ENCODE measurements at places on chromosomes 16 and 17.

DNA sequence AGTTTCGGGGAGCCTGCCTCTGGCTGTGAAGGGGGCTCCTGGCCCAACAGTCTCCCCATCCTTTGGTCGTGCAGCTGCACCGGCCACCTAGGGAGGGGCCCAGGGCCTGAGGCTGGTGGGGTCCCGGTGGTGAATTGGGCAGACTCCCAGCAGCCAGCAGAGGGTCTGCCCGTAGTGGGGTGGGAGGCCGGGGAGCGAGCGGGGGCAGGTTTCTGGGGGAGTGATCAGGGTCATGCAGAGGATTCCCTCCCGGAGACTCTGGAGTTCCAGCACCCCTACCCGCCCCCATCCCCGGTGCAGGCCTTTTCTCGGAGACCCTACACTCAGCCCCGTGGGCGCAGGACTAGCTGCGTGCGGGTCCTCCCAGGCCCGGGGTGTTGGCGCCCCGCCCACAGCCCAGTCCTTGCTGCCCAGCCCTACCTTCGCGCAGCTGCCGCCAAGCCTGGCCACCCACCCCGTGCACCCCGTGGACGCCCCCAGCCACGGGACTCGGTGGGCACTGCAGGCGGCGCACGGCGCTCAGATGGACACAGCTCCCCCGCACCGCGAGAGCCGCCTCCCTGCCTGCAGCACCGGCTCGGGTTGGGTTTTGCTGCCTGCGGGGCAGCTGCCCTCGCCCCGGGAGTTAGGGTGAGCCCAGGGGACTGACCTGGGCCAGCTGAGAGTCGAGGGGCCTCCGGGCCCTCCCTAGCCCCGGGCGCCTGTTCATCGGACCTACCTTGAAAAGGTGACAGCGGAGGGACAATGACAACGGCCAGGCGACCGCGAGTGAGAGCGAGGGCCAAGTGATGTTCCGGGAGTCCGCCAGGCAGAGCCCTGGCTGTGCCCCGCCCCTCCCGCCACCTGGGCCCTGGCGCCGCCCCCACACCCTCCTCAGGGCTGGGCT, at the start of gene GNG13:
Gene GNG13, minus strand, starts transcription at position 787 of the 886 bp plus-strand sequence. CDS start 1,657 bp downstream, outside the sequence.
- DNase-seq = no peak

DNA sequence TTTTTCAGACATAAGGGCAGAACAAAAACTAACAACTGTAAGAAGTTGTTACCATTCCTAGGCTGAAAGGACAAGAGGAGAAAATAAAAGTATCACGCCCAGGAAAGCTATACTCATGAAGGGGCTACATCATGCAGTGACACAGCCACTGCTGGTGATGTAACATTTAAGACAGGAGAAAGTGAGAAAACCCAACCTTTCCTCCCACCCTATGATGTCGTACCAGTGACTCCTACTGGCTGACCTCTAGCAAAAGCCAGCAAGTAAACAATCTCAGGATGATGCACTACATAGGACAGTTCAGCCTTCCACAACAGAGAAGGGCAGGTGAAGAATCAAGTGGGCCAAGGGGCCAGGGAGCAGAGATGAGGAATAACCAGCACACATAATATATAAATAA, 14.0 kb upstream of the OR1E2 start:
- no peak for DNase-seq

DNA sequence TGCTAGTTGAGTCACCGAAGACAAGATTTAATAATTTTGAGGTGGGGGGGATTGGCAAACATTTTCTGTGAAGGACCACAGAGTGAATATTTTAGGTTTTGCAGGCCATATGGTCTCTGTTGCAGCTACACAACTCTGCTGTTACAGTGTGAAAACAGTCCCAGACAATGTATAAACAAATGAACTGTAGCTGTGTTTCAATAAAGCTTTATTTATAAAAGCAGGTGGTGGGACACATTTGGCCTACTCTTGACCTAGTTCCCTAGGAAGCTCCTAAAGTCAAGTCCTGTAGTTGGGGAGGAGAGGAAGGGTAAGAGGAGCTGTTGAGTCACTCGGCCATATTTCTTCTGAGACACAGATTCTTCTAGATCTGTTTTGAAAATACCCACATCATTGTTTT, 92.3 kb downstream of the SDR42E1 start:
- no peak for DNase-seq

DNA sequence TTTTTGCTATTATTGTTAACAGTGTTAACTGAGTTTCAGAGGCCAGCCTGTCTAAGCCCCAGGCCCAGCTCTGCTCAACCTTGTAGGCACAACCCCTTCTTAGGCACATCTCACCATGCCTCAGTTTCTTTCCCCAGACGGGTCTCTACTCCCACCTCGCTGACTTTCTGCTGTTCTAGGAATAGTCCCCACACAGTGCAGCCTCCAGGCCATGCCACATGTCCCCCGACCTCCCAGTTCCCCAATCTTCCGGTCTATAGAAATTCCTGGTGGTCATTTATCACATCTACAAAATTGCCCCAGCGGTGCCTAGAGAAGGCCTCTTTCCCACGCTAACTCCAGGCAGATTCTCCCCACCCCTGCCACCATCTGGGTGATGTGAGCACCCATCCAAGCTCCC, 34.8 kb downstream of the ADGRG5 start:
- no peak for DNase-seq

GRCh38 chr16:57960826-57961472, 10.0 kb downstream of the CNGB1 start:
- no peak for DNase-seq

GRCh38 chr16:20884240-20884556, 16.0 kb downstream of the DCUN1D3 start:
- no peak for DNase-seq

GRCh38 chr17:82291582-82292250, 18.2 kb upstream of the CSNK1D start:
- no peak for DNase-seq

- DNase-seq = no peak
Observed at GRCh38 chr17:30947796-30948195, 23.0 kb upstream of the RNF135 start.

DNA sequence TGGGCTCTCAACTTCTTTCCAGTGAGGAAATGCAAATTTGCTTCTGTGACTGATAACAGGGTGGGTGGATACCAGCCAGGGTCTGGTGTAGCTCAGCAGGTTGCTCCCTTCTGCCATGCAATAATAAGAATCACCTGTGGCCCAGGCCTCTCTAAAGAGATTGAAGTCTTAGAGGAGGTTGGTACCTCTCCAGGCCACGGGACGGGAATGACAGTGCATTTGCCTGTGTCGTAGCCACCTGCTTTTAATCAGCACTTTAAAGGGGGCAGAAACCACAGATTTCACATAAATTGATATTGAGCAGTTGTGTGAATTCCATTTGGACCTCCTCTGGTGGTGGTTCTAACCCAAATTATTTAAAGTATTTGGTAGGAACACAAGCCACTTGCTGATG, 246.9 kb downstream of the PRKCA start:
- DNase-seq = no peak

GRCh38 chr17:82384730-82385481, 13.3 kb downstream of the UTS2R start:
- DNase-seq = no peak

DNA sequence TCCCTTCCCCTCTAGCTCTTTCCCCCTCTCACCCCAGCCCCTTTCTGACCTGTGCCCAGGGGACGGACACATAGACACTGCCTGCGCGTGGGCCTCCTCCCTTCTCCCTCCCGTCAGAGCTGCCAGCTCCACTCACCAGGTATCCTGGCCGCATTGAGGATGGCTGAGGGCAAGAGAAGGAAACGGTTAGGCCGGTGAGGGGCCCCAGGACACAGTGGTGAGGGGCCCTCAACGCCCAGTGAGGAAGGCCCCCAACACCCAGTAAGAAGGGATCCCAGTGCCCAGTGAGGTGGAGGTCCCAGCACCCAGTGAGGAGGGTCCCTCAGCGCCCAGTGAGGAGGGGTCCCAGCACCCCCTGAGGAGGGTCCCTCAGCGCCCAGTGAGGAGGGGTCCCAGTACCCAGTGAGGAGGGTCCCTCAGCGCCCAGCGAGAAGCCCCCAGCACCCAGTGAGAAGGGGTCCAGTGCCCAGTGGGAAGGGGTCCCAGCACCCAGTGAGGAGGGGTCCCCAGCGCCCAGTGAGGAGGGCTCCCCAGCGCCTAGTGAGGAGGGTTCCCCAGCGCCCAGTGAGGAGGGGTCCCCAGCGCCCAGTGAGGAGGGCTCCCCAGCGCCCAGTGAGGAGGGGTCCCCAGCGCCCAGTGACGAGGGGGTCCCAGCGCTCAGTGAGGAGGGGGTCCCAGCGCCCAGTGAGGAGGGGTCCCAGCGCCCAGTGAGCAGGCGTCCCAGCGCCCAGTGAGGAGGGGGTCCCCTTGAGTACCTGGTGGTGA, 1.1 kb downstream of the PRSS22 start:
- DNase-seq = no peak

- no peak for DNase-seq
Observed at GRCh38 chr17:49390548-49391324, 23.9 kb downstream of the PHB1 start.

- no peak for DNase-seq
Observed at GRCh38 chr17:45435481-45435880, 2.8 kb upstream of the ARHGAP27 start.

- no peak for DNase-seq
Observed at GRCh38 chr16:86919078-86919477, 340.7 kb downstream of the FOXL1 start.

DNA sequence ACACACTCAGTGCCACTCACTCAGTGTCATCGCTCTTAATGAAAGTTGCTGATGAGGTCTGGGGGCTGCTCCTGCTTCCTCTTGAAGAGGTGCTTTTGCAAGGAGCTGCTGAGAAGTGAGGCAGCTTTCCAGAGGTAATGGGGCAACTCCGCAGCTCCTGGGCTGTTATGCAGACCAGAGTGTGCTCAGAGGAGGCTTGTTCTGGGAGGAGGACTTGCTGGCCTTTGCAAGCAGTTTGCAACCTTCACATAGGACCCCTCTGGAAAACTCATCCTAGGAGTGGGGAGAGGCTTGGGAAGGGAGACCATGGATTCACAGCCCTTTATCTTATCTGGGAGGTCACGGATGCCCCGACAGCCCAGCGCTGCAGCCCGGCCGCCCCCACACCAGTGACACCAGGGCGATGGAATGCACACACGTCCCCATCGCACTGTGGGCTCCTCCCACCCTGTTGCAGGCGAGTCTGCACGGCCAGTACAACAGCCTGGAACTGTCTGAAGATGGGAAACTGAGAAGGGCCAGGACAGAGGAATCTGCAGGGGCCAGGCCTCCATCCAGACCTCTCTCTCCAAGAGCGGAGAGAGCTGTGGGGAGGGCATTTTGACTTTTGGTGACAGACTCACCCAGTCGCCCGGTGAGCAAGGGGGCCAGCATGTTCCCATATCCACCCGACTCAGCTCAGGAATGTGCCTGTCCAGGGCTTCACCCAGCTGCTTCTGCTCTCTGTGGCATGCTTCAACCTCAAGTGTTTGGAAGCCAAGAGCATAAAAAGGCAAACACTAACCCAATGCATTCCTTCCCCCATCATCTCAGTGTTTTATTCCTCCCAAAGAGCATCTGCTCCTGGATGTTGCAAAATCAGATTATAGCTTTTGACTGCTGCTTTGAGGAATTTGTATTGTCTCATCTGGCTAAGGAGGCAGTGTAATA, 78.6 kb upstream of the ZNF469 start:
- DNase-seq = no peak

DNA sequence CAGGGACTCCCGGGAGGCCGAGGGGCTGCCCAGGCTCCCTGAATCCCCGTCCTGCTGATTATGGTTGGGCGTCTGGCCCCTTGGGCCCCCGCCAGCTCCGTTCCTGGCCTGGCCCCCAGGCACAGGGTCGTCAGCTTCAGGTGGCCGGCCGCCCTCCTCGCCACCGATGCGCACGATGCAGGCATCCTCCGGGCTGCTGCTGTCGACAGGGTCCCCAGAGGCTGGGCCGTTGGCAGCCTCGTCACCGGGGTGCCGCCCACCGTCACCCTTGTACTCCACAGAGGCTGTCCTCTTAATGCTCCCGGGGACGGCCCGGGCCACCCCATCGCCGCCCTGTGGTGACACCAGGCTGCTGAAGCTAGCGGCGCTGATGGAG, 60.4 kb downstream of the PRMT7 start:
- no peak for DNase-seq

Data from left kidney (tissue), 8 donors.